Activated naive CD4-positive, alpha-beta T cell treated with anti-CD3 and anti-CD28 coated beads, Interleukin-2, amount 10 ng/mL, durations not matched to agents 7 days and 5 days (primary cell): ENCODE measurements at places on chromosomes 16 and 17.

GRCh38 chr17:75822119-75822799, 21.9 kb downstream of the UNC13D start:
- no peaks in the 10 kb centered on the region for H3K27me3 ChIP-seq
- H3K27ac ChIP-seq, result peak overlapping the region; percentile 12
- peak; percentile 51 for DNase-seq
- no peak overlapping the region for H3K4me3 ChIP-seq
- peaks cover 26% of the 10 kb centered on the region for H3K36me3 ChIP-seq
- peaks cover 27% of the 10 kb centered on the region for H3K4me1 ChIP-seq

- H3K4me1 ChIP-seq, result no peaks in the 10 kb centered on the region
- no peaks in the 10 kb centered on the region for H3K27me3 ChIP-seq
- no peak for DNase-seq
- no peak overlapping the region for H3K27ac ChIP-seq
Measured at GRCh38 chr17:14826358-14826757, 438.8 kb downstream of the PMP22 start.

- H3K4me1 ChIP-seq, result peaks cover 11% of the 10 kb centered on the region
- no peak overlapping the region for H3K4me3 ChIP-seq
- H3K27ac ChIP-seq, result no peak overlapping the region
- no peaks in the 10 kb centered on the region for H3K27me3 ChIP-seq
- peaks cover 8% of the 10 kb centered on the region for H3K36me3 ChIP-seq
- no peak for DNase-seq
Measured at GRCh38 chr16:4370570-4371356, 885 bp upstream of the VASN start.

DNA sequence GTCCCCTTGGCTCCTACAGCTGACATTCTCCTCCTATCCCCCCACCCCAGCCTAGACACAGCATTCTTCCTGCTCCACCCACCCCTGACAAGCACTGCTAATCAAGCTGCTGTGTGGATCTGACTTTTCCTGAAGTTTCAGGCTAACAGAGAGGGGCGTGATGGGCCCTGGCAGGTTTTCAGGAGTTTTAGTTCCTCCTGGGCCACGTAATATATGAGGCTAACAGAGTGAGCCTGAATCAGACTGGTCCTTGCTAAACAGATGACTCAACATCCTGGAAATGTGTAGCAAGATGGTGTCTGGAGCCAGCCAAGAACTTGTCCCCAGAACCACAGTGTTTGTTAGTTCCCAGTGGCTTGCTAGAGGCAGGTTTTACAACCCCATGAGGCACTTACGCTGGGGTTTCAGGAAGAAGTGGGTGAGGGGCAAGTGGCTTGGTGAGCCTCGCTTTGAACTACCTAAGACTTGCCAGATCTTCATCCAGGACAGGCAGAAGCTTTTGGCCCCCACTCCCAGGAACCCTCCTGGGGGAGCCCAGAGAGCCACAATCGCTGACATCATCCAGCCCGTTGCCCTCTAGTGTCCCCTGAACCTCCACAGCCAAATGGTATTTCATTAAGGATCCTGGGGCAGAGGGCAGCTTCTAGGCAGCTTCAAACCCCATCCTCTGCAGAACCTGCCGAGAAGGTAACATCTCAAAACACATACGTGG, 15.9 kb downstream of the TMEM92 start:
- DNase-seq, result no peak
- no peak overlapping the region for H3K4me3 ChIP-seq
- H3K36me3 ChIP-seq, result no peaks in the 10 kb centered on the region
- peaks cover 15% of the 10 kb centered on the region for H3K4me1 ChIP-seq

DNA sequence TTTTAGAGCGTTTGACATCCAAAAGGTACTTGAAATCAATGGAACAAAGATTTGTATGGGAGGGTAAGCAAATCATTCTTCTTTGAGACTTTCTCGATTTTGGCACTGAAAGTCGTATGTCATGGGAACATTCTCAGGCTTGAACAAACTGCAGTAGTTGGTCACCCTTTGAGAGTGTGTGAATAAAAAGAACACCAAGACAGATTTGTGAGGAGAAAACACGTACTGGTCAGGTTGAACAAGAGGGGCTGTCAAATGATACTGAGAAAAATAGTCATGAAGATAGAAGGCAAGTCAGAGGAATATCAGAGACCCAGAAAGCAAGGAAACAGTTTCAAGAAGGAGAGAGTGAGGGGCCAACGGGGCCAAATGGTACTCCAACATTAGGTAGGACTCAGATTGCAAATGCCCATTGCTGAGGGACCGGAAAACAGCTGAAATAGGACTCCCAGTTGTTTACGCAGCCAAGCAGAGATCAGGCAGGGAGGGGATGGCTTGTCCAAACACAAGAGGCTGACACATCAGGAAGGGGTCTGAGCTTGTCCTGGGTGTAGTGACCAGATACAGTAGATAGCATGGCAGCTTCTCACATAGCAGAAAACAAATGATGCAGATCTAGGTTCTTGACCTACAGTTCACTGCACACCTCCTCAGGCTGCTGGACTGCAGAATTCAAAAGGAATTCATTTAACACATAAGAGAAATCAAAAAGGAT, 74.5 kb upstream of the MYOCD start:
- H3K36me3 ChIP-seq, result no peaks in the 10 kb centered on the region
- H3K4me3 ChIP-seq, result no peak overlapping the region
- H3K27ac ChIP-seq, result no peak overlapping the region

DNA sequence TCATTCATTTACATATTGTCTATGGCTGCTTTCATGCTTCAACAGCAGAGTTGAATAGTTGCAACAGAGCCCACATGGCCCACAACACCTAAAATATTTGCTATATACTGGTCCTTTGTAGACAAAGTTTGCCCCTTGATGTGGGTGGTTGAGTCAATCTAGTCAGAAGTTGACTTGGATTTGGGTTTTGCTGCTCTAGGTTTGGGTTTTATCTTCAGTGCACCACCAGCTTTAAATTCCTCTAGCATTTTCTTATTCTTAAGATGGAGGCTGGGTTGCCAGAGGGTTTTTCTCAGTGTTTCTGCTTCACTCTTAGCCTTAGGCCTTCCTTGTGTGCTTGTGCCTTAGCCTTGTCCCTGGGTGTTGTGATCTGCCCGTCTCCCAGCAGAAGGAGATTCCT, 51.0 kb downstream of the CCDC182 start:
- H3K4me3 ChIP-seq, result no peak overlapping the region
- DNase-seq, result no peak
- H3K4me1 ChIP-seq, result peaks cover 22% of the 10 kb centered on the region
- peaks cover 11% of the 10 kb centered on the region for H3K36me3 ChIP-seq
